ENCODE measurements at places on chromosomes 1 and 21.

DNA sequence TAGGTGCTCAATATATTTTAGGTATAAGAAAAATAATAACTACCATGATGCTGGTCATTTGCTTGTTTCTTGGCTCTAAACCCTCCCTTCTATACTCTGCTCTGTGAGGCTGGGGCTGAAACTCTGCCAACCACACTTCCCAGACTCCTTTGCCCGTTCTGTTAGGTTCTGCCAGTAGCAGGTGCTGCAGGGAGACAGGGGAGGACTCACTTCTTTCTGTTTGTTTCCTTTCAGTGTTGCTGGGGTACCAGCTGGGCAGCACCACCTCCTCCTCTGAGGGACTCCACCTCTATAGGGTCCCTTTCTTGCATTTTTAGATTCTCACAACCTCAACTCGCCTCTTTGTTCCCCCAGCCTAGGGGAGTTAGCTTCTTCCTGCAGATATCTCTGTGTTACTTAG lies 17.0 kb upstream of the SH2D2A start:
- no peak for DNase-seq

GRCh38 chr1:74065081-74065480 lies 132.9 kb downstream of the LRRIQ3 start:
- no peak for DNase-seq

- DNase-seq = no peak
These were observed 22.2 kb upstream of the GNG12 start for GRCh38 chr1:67855444-67855843.

GRCh38 chr1:147496571-147497210 lies 44.6 kb upstream of the BCL9 start:
- DNase-seq = no peak

DNA sequence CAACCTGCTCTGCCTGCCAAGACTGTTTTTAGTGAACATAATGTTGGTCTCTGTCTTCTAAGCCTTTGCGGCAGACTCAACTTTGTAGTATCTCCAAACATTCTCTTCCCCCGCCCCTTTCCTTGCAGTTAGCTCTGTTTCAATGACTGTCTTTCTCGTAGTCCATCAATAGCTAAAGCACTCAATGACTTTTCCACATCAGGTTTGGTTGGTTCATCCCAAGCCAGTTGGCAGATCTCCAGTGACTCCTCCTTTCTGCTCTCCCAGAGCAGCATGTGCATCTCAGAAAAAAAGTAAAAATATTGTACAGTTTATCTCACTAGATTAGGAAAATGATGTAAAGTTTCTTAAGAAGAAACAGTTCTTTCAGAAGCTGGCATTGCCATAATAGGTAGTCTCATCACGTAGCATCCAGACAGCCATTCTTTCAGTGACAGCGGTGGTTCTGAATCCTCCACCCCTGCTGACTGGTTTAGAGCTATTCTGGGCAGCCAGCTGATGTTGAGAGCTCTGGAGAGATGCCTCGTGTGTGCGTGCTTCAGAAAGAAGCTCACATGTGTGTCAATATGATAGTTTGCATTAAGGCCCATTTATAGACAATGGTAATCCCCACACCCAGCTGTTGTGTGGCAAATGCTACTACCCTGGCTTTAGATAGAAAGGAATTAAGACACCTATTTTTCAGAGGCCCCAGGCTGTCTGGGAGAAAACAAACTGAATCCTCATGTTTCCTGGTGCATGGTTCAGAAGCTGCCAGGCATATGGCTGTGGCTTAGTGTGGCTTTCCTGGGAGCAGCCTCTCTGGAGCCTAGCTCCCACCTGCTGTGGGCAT lies 53.2 kb downstream of the CNN3 start:
- no peak for DNase-seq

DNA sequence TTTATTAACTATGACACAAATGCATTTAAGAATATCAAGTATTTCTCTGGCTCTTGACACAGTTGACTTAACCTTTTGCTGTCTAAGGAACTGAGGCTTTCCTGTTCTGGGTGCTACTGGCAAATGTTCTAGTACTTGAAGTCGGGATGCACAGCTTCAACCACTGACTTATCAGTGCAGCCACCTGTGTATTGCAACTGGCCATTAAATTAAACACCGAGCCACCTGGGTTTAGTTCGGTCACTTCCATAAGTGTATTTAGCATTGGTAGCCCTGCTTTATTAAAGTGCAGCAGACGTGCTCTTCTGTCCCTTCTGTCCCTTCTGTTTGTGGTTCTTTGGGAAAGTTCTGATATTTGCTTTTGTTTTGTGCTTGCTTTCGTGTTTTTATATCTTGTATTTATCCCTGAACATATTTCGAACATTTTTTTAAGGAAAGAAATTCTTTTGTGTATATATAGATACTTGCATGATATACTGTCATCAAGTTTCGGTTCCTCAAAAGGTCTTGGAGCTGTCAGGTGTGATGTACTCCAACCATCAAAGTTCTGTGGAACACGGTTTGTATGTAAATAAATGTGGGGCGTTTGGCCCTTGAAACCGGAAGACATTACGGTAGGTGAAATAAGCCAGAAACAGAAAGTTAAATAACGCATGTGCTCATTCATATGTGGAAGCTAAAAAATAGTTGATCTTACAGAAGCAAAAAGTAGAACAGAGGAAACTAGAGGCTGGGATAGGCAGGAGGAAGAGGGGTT lies 297.9 kb upstream of the GREM2 start:
- no peak for DNase-seq

- no peak for DNase-seq
These were observed 9.6 kb upstream of the CHIT1 start for GRCh38 chr1:203239081-203239480.

GRCh38 chr21:18460979-18461378 lies 57.4 kb upstream of the TMPRSS15 start:
- DNase-seq = no peak

- no peak for DNase-seq
These were observed 127.8 kb downstream of the RGS7 start for GRCh38 chr1:241229216-241229615.

- no peak for DNase-seq
These were observed 15.5 kb upstream of the PPP1R15B start for GRCh38 chr1:204426971-204427701.

- DNase-seq = no peak
These were observed 12.6 kb downstream of the B3GALNT2 start for GRCh38 chr1:235491644-235492043.

DNA sequence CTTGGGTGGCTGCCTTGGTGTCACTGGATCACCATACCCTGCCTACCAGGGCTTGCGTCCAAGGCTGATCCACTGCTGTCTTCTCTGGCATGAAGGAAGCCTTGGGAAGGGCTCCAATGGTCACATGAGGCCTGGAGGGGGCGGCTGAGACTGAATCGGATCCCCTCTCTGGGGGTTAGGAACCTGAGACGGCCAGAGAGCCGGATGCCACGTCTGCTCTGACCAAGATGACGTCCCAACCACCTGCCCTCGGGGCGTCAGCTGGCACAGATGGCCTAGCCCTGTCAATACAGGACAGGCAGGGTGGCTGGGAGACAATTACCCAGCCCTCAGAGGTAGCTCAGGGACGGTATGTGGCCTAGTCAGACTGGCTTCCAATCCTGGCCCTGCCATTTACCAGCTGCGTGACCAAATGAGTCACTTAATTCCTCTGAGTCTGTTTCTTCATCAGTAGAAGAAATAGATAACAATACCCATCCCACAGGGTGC lies 5.4 kb downstream of the TRIM62 start:
- DNase-seq = no peak

DNA sequence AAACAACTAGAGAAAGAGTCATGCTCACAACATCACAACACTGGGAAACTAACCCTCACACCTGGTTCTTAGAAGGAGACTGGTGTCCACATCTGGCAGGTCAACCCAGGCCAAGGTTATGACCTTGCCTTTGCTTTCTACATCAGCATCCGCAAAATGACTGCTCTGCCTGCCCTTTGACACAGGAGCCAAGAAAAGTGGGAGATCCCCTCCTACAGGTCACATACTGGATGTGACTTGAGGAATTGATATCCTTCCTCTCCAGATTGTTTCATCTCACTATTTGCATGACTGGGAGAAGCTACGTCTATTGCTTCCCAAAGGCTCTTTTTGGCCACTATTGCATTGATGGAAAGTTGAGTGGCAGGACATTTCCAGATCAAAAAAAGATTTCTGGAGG lies 115.5 kb downstream of the MIS18A start:
- no peak for DNase-seq

- no peak for DNase-seq
These were observed 20.9 kb downstream of the S1PR1 start for GRCh38 chr1:101257500-101258325.

- DNase-seq = no peak
These were observed 9.1 kb downstream of the LAMC1 start for GRCh38 chr1:183032122-183032921.

GRCh38 chr1:151641229-151641628 lies 29.4 kb downstream of the SNX27 start:
- DNase-seq = no peak

DNA sequence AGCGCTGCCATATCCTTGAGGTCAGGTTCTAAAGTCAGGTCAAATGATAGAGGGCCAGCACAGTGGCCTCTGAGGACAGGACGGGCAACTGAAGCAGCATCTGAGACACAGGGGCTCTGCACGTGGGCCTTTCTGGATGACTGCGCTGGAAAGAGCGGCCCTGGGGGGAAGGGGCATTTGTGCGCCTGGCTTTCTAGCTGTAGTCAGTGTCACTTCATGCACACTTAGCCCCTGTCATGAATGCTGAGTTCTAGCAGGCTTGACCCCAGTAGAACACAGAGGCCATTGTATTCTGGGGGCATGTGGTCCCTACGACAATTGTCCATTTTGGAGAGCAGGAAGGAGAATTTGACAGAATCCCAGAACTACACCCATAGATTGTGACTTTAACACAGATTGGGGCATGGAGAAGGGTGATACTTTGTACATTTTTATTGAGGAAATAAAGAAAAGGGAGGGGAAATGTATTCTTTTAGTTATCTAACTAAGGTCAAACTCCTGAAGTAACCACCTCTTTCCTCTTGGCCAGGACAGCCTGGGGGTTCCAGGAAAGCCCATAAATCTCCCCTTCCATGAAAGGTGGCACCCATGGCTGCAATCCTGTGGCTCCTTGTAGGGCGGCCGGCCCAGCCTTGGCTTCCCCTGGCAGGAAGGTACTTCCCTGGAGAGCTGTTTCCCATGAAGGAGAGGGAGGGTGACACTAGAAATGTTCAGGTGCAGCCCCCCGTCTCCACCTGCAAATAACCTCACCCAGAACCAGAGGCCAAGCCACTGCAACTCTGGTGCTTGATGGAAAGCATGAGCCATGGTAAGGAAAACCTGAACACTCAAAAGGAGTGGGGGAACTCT lies 34.4 kb downstream of the NTPCR start:
- no peak for DNase-seq

- DNase-seq = no peak
These were observed 6.5 kb downstream of the STUM start for GRCh38 chr1:226555092-226555491.

- no peak for DNase-seq
These were observed 6.0 kb downstream of the FNBP1L start for GRCh38 chr1:93453911-93454310.

DNA sequence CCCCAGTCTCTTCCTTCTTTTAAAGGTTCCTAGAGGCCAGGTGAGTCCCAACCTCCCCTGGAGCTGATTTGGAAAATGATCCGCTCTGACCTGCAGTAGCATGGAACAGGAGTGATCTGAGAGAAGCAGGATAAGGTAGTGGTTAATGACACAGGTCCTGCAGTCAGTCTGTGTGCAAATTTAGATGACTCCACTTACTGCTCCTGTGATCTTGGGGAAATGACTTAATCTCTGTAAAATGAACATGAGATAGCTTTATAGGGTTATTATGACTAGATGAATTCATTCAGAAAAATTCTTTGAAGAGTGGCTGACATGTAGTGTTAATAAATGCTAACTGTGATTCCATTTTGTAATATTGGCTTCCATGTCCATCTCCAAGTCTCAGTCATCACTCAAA lies 374.9 kb upstream of the CAMK1G start:
- no peak for DNase-seq

DNA sequence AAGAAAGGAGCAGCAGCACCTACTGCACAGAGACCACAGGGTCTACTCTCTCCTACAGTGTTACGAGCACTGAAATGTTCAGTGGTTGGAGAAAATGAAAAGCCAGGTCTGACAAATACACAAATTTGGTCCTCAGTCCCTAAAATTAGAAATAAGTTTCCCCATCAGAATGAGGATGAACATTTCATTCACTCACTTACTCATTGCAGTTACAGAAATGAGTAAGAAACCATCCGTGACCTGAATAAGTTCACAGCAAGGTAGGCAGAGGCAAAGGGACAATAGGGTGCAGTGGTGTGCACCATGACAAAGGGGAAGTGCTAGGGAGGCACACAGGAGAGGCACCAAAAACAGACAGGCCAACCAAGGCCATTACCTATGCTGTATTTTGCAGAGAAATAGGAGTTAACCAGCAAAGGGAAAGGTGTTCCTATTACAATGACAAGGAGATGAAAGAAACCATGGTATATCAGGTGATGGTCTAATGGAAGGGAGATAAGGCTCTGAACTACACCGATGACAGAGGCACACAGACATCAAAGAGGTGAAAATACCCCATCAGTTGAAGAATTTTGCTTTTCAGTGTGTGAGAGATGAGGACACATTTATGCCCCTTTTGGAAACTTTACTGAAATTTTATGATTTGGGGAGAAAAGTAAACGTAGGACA lies 29.4 kb downstream of the VAV3 start:
- DNase-seq = no peak

- DNase-seq = no peak
These were observed 40.2 kb downstream of the SUSD4 start for GRCh38 chr1:223323491-223324484.

DNA sequence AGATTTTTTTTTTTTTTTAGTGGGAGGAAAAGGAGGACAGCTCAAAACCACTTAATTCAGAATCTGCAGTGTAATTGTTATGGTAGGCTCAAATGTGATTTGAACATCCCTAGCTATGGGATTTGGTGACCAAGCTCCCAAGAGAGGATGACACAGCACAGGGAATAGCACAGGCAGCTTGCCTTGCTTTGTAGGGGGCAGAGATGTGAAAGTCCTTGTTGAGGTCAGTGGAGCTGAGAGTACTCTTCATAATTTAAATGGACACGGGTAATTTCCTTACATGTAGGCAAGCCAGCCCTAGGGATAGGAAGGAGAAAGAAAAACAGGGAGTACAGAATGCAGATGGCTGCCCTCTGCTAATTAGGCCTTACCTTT lies 3.2 kb upstream of the UCK2 start:
- no peak for DNase-seq

DNA sequence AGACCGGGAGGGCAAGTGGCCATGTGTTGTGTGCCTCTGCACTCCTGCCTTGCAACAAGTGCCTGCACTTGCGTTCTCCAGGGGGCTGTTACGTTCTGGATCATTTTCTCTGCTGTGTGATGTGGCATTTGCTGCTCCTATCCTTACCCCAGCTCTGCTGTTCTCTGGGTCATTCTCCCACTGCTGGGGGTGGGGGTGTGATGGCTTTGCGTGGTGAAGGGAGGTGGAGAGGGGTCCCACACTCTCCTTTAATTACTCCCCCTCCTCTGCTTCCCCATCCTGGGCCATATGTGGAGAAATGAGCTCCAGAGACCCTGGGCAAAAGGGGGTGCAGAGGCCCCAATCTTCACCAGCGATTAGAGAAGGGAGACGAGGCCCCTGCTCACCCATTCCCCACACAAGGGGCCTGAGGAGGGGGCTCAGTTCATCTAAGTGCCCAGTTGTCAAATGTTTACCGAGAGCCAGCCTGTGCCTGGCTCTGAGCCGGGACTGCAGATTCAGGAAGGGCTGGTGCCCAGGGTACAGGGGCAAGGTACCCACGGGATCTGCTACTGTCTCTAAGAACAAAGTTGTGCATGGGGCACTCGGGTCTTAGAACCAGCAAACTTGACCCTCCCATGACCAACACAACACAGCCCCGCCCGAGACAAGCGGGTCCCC lies 355.4 kb downstream of the PTPRU start:
- no peak for DNase-seq

- no peak for DNase-seq
These were observed 97.1 kb downstream of the DUSP10 start for GRCh38 chr1:221644663-221645258.
